Stimulated activated CD8-positive, alpha-beta memory T cell treated with anti-CD3 and anti-CD28 coated beads, Interleukin-4, amount 100 ng/mL, for 24 hours (primary cell): ENCODE measurements at places on chromosomes 6 and 20.

GRCh38 chr20:16028923-16029322 lies 544.3 kb downstream of the KIF16B start:
- no peak for DNase-seq

DNA sequence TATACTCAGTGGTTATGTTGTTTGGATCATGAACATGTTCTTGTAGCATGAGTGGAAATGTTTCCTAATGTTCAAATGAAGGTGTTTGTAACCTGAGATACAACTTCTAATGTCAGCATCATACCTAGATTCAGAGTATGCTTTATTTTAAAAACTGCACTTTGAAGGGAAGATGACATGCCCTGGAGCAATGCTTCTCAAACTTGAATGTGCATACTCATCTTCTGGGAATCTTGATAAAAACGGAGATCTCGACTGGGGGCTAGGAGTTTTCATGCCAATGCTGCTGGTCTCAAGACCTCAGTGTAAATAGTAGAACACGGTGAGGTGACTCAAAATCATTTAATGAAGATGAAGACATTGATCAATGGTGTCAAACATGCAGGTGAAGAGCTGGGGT lies 440.0 kb upstream of the NOX3 start:
- DNase-seq = no peak

DNA sequence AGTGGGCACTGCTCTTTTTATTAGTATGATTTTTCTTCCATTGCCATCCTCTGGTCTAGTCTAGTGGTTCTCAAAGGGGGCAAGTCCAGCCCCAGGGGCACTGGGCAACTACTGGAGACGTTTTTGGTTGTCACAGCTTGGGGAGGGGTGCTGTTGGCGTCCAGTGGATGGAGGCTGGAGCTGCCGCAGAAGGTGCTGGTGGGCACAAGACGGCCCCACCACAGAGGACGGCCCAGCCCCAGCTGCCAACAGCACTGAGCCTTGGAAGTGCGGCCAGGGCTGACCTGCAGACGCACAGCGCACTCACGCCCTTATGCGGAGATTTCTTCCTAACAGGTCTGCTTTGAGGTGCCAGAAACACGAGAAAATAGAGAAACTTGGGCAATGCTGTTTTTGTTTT lies 40.3 kb downstream of the CDH4 start:
- DNase-seq = no peak

GRCh38 chr20:19692100-19692499 lies 66.0 kb upstream of the RIN2 start:
- no peak for DNase-seq

DNA sequence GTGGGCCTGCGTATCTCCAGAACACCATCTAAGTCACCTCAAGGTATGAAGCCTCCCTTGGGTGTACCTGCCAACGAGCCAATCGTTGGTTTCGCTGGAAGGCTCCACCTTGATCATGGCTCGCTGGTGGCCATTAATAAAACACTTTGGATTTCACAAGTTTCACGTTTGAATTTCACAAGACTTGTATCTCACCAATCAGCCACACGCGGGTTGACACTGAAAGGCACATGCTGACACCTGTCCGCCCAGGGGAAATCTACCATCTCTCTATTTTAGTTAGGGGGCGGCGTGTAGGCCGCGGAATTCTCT lies 586 bp upstream of the HMGA1 start:
- no peak for DNase-seq

- no peak for DNase-seq
Observed at GRCh38 chr20:17613328-17614175, 43.7 kb downstream of the DSTN start.

DNA sequence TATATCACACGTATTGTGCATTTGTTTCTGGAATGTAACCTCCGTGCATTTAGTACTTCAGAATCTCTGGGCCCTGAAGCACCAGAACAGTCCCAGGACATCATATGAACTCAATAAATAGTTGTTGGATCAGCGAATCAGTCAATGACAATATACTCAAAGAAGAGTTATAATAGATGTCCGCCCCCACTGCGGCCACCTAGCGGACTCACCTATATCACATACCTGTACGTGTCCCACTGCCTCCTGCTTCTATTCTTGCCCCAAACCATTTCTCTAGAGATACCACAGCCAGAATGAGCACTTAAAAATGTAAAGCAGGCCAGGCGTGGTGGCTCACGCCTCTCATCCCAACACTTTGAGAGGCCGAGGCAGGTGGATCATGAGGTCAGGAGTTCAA lies 73.9 kb downstream of the DCDC2 start:
- DNase-seq = no peak

DNA sequence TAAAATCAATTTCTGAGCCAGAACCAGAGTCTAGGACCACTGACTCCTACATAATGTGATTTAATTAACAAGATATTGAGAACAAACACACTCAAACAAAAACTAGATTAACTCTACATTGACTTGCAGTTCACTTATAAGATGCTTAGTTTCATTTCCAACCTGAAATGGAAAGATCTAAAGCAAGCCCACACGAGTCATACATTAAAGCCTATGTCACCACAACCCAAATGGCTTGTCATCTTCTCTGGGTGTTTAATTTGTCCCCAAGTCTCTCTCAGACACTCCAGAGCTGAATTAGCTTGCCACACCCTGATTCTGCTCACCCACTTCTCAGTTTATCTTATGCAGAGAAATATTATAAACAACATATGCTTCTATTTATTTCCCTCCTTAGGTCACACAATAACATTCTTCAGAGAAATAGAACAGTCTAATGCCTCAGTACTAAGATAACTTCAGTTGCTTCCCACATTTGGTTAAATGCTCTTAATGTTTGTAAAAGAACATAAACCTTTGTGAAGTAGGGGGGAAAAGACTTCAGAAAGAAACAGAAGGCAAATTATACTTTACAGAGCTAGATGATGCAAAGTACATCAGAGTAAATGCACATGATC lies 8.8 kb upstream of the FBXO30 start:
- DNase-seq = no peak

DNA sequence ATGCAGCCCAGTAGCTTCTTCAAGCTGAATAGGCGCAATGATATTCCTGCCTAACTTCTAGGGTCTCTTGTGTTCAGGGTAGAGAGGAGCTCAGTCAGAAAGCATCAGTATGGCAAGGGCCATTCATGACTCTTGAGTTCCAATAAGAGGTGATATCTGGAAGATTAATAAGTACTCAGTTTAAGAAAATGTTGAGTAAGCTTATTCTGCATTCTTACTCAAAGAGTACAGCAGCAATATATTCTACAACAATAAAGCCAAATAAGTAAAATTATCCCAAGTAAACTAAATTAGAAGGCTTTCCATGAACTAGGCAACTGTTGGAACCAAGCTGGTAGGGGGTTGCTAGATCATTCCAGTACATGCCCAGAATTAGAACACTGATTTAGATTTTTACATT lies 303.2 kb downstream of the PACRG start:
- DNase-seq = no peak

- no peak for DNase-seq
Observed at GRCh38 chr20:18832546-18833200, 19.1 kb downstream of the SCP2D1 start.

DNA sequence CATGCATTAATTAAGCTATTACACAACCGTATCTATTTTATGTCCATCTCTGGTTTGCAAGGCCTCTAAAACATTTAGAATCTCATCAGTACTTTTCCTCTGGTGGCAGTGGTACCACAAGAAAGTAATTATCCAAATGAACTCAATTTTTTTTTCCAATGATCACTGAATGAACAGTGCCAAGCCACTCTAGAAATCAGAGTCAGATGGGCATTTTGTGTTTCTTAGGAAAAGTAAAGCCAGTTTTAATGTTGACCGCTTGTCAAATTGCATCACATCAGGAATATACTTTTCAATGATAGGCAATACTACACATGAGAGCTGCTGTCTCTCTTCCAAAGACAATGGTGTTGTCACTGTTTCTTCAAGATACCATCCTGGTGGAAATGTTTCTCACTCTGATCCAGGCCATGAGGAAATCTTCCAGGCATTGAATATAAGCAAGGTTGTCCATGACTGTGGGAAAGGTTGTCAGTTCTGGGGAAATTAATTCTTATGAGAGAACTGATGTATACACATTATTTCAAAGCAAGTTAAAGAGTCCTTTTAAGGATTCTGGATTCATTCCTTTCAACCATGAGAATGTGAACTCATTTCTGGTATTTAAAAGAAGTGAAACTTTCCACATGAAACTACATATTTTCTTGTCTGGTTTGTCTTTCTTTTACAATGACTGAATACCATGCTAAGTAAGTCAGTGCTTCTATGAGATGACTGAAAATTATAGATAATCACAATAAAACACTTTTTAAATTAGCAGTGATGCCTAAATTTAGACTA lies 108.8 kb upstream of the TCF21 start:
- no peak for DNase-seq

GRCh38 chr6:15901141-15902115 lies 227.5 kb upstream of the MYLIP start:
- DNase-seq = no peak

GRCh38 chr6:18601516-18602020 lies 214.4 kb downstream of the RNF144B start:
- no peak for DNase-seq

- DNase-seq = no peak
Observed at GRCh38 chr20:57282670-57283361, 16.4 kb upstream of the BMP7 start.

DNA sequence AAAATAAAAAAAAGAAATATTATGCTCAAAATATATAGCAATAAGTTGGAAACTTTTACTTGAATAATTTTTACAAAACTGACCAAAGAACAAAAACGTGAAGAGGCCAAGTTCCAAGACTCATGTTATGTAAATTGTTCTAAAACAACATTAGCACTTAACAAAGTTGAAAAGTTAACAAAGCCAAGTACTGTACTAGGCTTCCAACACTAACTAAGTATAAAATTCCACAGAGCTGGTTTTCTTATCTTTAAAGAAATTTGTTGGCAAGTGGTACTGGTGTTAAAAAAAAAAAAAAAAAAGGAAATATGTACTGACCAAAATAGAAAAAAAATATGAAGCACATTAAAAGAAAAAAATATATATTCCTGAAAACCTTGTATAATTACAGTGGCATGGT lies 127.8 kb downstream of the SLC16A10 start:
- no peak for DNase-seq

GRCh38 chr6:1904466-1904799 lies 294.7 kb downstream of the FOXC1 start:
- no peak for DNase-seq

DNA sequence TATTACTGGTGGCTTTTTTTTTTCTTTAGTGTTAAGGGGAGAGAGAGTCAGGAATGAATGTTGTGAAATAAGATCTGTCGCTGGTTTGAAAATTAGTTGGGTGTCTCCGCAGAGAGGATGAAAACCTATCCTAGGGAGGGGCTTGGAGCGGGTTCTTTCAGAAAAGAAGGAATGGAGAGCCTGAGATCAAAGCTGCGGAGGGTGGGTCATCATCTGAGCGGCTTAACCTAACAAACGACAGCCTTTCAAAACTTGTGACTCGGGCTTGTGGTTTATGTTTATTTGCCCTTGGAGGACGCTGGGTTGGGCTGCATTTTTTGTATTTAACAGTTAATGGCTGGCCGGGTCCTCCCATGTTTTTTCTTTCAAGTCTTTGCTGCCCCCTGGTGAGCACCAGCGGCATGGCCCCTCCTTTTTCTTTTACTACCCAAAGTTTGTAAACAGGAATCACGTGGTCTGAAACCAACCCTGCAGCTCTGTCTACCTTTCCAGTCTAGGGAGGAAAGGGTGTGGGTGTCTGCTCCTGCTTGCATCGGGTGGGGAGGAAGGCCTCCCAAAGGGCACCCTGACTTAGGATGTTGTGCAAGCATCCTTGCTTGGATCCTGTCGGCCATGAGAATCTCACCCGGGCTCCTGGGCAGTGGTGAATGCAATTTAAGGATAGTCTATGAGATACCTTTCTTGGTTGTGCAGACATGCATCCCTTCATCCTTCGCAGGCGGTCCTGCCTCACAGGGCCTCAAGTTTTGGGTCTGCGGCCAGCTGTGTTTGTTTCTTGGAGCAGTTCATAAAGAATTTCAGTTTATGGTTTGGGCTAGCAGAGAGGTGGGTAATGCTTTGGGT lies 2.2 kb downstream of the PIM1 start:
- peak; percentile 77 for DNase-seq

- no peak for DNase-seq
Observed at GRCh38 chr6:40723967-40724366, 136.8 kb upstream of the LRFN2 start.

GRCh38 chr6:77011929-77012545 lies 451.3 kb downstream of the HTR1B start:
- no peak for DNase-seq

DNA sequence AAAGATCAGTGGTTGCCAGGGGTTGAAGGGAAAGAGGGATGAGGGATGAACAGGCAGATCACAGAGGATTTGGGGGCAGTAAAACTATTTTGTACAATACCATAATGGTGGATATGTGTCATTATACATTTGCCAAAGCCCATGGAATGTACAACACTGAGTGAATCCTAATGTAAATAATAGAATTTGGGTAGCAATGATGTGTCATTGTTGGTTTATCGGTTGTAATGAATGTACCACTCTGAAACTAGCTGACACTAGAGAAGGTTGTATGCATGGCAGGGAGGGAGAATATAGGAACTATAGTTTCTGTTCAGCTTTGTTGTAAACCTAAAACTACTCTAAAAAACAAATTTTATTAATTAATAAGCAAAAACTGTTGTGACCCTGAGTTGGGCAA lies 17.8 kb upstream of the ASF1A start:
- DNase-seq = no peak

- DNase-seq = no peak
Observed at GRCh38 chr6:90216072-90216977, 80.3 kb downstream of the BACH2 start.

GRCh38 chr6:2883673-2884072 lies 19.4 kb downstream of the SERPINB9 start:
- no peak for DNase-seq

GRCh38 chr6:15247500-15248450 lies 1.9 kb downstream of the JARID2 start:
- DNase-seq = peak; percentile 47

DNA sequence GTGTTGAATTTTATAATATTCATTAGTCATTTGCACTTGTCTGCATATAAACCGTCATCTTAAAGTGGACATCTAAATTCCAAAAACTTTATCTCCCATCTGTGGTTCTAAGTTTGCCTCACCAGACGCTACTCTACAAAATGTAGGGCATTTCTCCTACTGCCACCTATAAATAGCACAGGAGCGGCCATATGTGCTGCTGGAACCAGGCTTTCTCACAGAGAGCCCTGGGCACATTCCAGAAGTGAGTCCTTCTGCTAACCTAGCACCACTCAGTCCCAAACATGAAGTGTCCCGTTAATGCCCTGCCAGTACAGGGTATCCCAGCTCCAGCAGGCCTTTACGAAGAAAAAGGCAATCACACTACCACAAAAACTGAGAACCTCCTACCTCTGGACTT lies 153.7 kb downstream of the TMEM242 start:
- DNase-seq = no peak

DNA sequence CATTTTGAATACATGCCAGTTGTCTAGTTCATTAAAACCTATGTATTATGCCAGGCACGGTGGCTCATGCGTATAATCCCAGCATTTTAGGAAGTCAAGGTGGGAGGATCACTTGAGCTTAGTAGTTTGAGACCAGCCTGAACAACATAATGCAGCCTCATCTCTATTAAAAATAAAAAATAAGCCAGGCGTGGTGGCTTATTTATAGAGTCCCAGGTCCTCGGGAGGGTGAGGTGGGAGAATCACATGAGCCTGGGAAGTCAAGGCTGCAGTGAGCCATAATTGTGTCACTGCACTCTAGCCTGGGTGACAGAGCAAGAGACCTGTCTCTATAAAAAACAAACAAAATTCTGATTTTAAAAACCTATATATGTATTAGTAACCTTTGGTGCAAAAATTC lies 27.5 kb downstream of the ORC3 start:
- DNase-seq = no peak

GRCh38 chr6:38149531-38149930 lies 330.0 kb downstream of the ZFAND3 start:
- DNase-seq = no peak

GRCh38 chr20:59598625-59599310 lies 5.6 kb upstream of the PHACTR3 start:
- DNase-seq = peak; percentile 2
